ENCODE measurements at places on chromosomes 2 and 18. TPM values are rescaled to one million over a fixed set of nuclear protein-coding genes. Genes with fewer than 3 reads are reported as not detected.

- DNase-seq: no peak
These were observed at the start of gene UGT1A9 for GRCh38 chr2:233671290-233672161. TSS of gene UGT1A9 (plus strand) at chr2:233671898. CDS start at chr2:233671935, 37 bp downstream.

- DNase-seq: no peak
These were observed 80.6 kb downstream of the TEX51 start for GRCh38 chr2:126979039-126980003.

Gene DYNAP
- not detected for total RNA-seq

Gene CHRNA1
- total RNA-seq: not detected

- DNase-seq: no peak
These were observed 41.3 kb downstream of the RALB start for GRCh38 chr2:120294008-120294340.

Gene TXNDC2
- total RNA-seq: 0.34 TPM

DNA sequence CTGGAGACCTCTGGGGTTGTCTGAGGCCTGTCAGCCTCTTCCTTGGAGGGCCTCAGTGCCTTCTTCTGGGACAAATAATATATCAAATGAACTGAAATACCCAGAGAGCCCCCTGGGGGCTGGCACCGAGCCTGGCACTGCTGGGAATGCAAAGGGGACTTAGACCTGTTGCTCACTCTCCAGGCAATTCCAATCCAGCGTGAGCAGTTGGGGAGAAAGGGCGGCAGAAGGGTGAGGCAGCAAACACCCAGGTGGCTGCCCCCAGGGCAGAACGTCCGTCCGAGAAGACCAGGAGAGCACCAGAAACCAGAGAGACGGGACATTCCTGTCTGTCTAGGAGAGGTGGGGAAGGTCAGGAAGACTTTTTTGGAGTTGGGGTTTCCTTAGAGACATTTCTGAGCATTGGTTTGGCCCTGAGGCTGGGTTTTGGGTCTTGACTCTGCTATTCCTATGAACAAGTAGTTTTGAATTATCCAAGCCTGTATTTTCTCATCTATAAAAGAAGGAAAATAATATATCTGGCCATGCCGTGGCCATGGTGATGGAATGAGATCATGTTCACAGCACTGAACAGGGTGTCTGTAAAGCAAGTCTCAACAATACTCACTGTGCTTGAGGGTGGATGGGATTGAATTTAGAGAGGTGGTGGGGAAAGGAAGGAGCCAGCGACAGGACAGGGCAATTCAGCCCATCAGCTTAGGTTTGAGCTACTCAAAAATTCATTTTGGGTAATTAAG, 44.3 kb upstream of the ZBTB7C start:
- DNase-seq: no peak

DNA sequence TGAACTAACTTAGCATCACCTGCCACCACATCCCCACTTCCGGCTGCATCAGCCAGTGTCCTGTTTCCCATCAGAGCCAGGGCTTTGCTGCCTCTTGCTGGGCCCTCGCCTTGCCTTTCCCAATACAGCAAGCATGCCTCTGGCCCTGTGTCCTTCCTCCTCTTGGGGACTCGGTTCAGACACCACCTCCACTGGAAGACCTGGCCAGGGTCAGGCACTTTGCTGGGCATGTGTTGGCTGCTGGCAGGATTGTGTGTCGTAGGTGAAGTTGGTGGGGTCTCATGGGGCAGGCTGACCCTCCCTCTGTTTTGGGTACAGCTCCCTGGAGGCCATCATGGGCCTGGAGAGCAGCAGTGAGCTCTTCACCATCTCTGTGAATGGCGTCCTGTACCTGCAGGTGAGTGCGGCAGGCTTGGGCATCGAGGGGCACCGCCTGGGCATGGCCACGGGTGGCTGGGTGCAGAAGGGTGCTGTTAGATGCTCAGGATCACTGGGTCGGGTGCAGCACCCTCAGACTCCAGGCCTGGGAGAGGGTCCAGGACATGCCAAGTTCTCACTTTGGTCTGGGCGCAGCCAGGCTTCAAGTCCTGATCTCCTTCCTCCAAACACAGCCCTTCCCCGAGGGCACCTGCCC, 6.6 kb downstream of the ERFE start:
- DNase-seq: no peak

- DNase-seq: no peak
These were observed 39.5 kb upstream of the NPAS2 start for GRCh38 chr2:100780203-100781008.

DNA sequence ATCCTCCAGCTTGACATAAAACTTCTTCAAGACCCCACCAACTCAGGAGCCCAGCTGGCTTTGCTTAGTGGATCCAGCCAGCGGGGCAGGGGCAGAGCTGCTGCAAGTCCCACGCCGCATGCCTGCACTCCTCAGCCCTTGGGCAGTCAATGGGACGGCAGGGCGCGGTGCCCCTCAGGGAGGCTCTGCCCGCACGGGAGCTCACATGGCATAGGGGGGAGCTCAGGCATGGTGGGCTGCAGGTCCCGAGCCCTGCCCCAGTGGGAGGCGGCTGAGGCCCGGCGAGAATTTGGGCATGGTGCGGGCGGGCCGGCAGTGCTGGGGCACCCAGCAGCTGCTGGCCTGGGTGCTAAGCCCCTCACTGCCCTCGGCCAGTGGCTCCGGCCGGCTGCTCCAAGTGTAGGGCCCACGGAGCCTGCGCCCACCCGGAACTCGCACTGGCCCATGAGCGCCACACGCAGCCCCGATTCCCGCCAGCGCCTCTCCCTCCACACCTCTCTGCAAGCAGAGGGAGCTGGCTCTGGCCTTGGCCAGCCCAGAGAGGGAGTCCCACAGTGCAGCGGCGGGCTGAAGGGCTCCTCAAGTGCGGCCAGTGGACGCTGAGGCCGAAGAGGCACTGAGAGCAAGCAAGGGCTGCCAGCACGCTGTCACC, 27.2 kb downstream of the IDH1 start:
- no peak for DNase-seq

DNA sequence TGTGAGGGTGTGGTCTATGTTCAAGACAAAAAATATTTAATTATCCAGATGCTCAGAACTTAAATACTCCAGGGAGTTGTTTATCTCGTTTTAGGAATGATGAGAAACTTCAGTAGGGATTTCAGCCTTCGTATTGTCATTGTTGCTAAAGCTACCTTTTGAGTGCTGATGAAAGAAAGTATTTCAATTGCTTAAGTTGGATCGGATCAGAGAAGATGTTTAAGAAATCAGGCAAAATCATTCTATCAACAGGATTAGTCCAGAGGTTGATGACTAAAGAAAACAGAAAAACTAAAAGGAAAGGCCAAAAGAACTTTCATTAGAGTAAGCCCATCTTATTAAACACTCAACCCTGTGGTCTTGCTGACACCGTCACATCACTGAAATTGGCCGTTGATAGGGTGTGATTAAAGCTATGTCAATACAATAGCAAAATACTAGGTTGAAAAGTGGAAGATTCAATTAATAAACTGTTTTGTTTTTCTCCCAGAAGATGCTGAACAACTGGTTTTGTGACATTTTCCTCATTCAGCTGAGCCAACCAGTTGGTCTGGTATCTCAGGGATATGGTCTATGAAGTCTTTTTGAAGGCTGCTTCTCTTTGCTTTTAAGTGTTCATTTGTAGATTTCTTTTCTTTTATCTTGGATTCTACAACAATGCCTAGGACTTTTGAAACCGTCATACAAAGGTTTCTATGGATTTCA, 551.7 kb downstream of the SLC4A3 start:
- no peak for DNase-seq

- DNase-seq: peak; percentile 29
These were observed 11.2 kb downstream of the KIAA2012 start for GRCh38 chr2:202084265-202084664.

Gene ABCG8
- not detected for total RNA-seq

DNA sequence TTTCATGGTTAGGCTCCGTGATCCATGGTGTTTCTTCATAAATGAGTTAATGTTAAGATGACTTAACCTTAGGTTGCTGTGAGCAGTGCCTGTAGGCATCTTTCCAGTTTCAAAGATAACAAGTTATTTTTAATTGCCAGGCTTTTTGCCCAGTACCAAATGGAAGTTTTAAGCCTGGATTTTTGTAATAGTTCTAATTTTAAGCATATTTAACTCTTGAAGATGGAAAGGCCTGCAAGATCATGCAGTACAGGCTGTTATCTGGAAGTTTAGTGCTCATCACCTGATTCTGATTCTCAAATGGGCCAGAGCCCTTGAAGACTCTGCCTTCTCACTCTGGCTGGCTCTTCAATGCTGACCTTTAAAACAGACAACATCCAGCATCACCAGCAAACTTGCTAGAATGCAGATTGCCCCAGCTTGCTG, 141.3 kb downstream of the NCK2 start:
- DNase-seq: peak; percentile 54

GRCh38 chr18:67463829-67464228, 52.7 kb downstream of the DSEL start:
- DNase-seq: no peak

GRCh38 chr2:231612456-231613330, 20.0 kb downstream of the TEX44 start:
- DNase-seq: peak; percentile 93

DNA sequence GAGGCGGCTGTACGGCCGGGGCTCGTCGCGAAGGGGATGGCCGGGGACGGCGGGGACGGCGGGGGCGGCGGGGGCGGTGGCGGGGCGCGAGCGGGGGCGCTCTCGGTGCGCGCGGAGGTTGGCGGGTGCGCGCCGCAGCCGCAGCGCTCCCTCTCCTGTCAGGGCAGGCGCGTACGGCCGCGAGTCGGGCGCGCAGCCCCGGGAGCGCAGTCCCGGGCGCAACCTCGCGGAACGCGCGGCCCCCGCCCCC, 296 bp upstream of the GRHL1 start:
- DNase-seq: no peak

GRCh38 chr18:45645610-45646009, 30.3 kb downstream of the SLC14A2 start:
- DNase-seq: no peak

DNA sequence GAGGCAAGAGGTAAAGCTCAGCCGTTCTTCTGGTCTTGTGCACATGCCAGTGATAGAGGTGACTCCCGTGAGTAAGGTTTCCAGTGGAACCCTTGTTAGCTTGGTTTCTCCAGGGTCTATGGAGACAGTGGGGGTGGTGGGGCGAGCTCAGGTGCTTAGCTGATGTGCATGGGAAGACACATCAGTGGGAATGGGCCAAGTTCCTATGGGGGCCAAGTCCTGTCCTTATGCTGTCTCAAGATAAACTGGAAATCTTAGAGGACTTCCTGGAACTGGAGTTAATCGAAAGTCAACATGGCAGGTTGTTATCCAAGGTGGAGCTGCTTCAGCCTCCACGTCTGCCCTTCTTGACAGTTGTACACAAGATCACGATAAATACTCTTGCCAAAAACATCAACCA, 130.1 kb upstream of the TMEM18 start:
- DNase-seq: no peak

Data from HFFc6 (cell line).